ENCODE measurements at places on chromosomes 5 and 9. TPM values are rescaled to one million over a fixed set of nuclear protein-coding genes. Genes with fewer than 3 reads are reported as not detected.

INVS gene
- total RNA-seq = 59.2 TPM

TICAM2 gene
- total RNA-seq = not detected

SLC27A6 gene
- 3.1 TPM for total RNA-seq

CER1 gene
- not detected for total RNA-seq

SPTLC1 gene
- total RNA-seq = 42.9 TPM

IL13 gene
- total RNA-seq = 0.73 TPM

LCN1 gene
- not detected for total RNA-seq

PCDHGA4 gene
- total RNA-seq = 0.59 TPM

DNA sequence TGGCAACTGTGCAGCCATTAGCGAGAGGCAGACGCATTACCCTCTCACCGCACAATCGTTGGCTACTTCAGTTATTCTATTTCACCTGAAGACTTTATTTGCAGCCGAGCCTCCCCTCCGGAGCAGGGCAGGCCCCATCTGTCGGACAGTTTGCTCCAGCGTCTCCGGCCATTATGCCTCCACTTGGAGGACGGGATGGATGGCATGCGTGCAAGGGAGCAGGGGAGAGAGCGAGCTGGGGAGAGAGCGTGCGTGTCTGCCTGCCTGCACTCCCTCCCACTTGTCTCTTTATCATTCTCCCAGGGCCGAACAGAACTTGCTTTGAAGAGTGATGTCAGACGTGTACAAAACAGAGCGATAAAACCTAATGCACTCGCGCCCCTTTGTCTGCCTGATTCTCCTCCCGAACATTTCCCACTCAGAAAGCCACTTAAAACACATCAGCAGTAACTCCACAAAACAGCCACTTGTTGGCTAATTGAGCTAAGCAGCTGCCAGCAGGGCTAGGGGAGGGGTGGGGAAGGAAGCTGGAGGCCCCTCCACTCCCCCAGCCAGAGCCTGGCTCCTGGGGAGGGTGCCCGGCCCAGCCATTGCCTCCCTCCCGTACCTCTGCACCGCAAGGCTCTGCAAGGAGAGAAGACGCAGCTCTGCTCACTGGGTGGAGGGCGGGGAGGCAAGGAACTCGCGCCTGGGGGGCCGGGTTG is 43.4 kb upstream of the FUBP3 start:
- DNase-seq = peak; percentile 58

DNA sequence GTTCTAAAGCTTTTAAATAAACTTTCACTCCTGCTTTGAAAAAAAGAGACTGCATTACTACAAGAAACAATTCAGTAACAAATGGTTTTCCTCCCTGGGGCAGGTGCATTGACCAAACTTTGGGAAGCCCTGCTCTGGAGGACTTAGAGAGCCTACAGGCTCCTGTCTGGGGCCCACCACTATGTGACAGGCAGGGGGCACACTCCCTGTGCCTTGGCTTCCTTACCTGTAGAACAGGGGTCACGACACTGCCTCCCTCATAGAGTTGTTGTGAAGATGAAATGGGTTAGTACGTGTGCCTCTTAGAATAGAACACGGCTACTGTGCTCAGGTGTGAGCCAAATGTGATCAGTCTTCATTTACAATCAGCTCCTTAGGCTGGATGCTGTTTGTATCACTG is 130.1 kb downstream of the GPBP1 start:
- no peak for DNase-seq

DNA sequence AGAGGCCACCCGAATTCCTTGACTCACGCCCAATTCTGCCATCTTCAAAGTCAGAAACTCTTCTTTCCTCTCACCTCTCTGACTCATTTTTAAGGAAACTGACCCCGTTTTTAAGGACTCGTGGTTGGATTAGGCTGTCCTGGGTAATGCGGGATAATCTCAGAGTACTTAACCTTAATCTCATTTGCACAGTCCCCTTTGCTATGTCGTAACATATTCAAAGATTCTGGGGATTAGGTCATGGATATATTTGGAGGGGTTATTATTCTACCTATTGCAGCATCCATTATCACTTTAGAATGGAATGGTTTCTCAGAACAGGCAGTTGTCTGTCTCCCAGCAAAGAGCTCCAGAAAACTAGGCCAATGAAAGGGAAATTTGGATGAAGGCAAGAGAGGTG is 80.8 kb upstream of the IL12B start:
- no peak for DNase-seq

GRCh38 chr9:135081731-135082130 is 5.7 kb upstream of the OLFM1 start:
- no peak for DNase-seq

DNA sequence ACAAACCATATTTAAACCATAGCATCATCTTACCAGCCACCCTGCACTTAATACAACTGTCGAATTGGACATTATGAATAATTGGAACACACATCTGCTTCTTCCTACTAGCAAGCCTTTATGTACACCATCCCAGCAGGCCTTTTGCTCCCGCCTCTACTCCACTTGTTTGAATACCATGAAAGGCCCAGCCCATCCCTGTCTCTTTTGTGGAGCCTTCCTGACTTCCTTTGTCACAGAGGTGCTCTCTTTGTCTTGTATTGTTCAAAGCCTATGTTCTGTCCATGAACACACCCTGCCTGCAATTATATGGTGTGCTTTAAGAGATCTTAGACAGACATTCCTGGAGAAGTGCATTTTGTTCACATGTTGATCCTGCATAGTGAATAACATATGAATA is 465.7 kb downstream of the DIRAS2 start:
- no peak for DNase-seq

DNA sequence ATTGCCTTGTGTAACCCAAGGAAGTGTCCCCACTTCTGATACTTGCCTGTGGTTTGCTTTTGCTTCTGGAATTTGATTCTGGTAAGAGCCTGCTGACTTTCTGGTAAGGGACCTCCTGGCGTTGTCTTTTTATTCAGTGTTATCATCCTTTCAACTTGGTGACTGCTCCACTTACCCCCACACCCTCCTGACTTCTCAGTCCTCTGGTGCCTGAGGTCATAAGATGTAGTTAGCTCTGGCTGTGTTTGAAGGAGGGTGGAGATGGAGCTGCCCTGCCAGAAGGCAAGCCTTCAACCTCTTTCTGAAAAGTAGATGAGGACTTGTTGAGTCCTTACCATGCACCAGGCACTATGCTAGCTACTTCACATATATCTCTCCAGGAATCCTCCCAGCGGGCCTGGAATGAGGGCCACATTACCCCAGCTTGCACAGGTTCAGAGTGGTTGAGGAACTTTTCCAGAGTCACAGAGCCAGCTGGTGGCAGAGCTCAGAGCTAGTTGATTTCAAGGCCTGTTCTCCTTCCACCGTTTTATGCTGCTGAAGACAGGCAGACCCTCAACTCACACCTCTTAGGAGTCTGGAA is 45.2 kb upstream of the PITX1 start:
- DNase-seq = no peak

DNA sequence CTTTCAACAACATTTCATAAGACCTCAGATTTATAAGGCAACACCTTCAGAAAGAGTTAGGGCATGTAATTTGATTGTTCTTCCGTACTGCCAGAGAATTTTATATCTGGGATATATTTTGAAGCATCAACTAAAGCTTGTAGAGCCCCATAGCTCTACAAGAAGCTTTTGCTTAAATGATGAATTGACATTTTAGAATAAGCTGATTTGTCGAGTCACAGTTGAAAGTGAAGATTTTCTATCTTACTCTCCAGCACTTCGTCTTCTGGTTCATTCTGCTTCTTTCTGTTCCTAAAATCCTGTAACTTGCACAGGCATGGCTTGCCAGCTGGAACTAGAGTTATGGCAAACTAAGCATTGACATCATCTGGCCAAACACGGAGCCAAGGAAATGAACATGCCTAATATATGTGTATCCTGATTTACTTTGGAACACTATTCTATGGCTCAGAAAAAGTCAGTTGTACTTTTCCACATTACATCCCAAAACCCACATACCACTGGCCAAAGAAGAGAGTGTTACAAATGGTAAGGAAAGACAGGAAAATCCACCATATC is 68.6 kb upstream of the MAST4 start:
- no peak for DNase-seq

GRCh38 chr5:61842840-61843239 is 463.2 kb upstream of the KIF2A start:
- no peak for DNase-seq

GRCh38 chr5:133295520-133295919 is 243.7 kb downstream of the HSPA4 start:
- DNase-seq = no peak

DNA sequence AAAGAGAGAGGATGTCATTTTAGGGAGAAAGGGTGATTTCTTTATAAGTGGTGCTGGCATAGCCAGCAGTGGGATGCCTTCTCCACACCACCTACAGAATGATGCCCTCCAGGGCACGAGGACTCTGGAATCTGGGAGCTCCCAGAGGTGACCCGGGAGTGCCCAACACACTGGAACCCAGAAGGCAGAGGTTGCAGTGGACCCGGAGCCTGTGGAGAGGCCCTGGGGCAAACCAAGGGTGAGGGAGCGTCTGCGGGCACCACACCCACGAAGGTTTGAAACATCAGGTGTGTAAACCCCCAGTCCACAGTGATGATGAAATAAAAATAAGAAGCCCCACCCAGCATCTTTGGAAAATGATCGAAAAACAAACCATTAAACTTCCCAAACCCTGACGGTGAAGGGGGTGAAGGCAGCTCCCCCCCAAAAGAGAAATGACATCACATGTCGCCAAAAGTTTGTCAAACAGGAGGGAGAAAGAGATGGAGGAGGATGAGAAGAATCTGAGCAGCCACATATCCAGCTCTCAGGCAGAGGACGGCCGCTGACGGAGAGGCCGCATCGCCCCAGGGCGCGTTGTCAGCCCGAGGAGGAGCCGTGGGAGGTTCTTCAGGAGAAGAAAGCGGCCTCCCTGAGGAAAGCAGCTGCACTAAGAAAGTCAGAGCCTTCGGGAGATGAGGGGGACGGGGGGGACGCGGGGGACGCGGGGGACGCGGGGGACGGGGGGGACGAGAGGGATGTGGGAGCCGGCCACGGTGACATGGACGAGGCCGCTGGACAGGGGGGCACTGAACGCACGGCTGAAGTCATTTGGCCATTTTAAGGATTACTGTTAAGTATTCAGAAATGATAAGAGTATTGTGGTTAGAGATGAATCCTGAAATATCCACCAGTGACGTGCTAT is 43.1 kb upstream of the NSMF start:
- no peak for DNase-seq

- DNase-seq = no peak
These were observed 870.0 kb upstream of the CDH9 start for GRCh38 chr5:27908341-27908740.

- DNase-seq = no peak
These were observed 17.9 kb upstream of the RPS23 start for GRCh38 chr5:82295959-82296531.

- DNase-seq = no peak
These were observed 71.4 kb downstream of the RAPGEF6 start for GRCh38 chr5:131563434-131564228.

GRCh38 chr9:135132008-135132407 is 44.5 kb downstream of the OLFM1 start:
- no peak for DNase-seq

GRCh38 chr9:92764381-92764987 is at the start of gene BICD2:
BICD2 (minus strand) TSS chr9:92764833; CDS start chr9:92764744, 89 bp downstream.
- peak; percentile 41 for DNase-seq

GRCh38 chr5:137231540-137231939 is 267.6 kb downstream of the SPOCK1 start:
- DNase-seq = no peak

DNA sequence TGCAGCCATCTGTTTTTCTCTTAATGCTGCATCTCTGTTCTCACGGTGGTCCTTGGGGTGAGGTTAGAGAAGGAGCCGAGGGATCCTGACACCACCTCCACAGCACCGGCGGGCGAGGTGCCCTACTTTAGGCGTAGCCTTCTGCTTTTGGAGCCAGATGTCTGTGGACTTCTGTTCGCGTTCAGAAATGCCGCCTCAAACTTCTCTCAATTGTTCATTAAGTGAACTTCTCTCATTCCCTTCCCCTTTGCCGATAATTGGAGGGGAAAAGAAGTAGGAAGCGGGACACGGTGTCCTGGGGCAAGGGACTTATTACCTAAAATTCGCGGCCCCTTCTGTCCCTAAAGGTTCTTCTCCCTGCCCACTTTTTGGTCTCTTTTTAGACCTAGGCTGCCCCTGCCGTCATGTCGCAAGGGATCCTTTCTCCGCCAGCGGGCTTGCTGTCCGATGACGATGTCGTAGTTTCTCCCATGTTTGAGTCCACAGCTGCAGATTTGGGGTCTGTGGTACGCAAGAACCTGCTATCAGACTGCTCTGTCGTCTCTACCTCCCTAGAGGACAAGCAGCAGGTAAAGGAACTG is 455 bp downstream of the KIF20A start:
- no peak for DNase-seq

DNA sequence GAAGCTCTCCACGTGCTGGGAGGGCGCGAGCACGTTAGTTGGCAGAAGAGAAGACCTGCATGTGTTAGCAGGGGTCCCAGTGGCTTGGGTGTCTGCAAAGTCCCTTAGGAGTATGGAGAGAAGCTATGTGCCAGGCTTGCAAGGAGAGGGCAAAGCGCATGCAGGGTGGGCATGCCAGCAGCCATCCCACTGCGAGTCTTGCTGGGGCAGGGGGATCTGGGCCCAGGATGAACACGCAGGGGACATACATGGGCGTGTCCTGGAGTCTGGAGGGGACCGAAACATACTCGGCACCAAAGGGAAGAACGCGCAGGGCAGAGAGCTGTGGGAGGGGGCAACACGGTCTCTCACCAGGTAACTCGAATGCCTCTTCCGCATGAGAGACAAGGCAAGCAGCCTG is 43.6 kb upstream of the IPPK start:
- DNase-seq = no peak

- no peak for DNase-seq
These were observed 75.0 kb downstream of the MVB12B start for GRCh38 chr9:126401581-126401980.

GRCh38 chr5:154477382-154478223 is 424 bp downstream of the HAND1 start:
- no peak for DNase-seq

GRCh38 chr9:130187523-130187846 is 15.3 kb downstream of the NCS1 start:
- no peak for DNase-seq

DNA sequence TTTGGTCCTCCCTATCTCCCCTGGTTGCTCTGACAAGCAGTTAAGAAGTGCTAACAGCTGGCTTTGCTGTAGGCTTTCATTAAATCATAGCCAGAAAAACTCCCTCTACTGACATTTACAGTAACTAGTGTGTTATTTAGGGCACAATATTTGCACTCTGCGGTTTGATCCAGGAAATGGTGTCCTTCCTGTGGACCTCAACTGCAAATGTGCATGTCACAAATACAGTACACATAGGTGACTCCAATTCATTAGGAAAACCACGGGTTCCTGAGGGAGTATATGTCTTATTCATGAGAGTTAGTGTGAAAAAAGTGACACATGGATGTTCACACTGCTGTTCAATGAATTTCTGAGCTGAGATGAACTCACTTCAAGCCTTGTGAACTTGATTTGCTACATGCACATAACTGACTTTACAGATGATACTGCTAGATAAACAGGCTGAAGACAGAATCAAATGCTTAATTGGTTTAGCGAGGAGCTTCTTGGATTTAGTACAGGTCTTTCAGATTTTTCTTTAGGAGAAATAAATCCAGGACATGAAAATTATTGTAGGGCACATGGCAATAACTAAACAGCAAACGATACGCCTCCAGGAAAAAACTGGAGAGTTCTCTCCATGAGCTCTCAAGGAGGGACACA is 281.5 kb downstream of the EFNA5 start:
- DNase-seq = no peak
